Natural killer cell treated with Interleukin-12 subunit alpha and Interleukin-12 subunit beta and Interleukin-15 and Interleukin-18, amount 100 ng/mL, for 72 hours (primary cell): ENCODE measurements at places on chromosomes 7 and 10. TPM values are rescaled to one million over a fixed set of nuclear protein-coding genes. Genes with fewer than 3 reads are reported as not detected.

DNA sequence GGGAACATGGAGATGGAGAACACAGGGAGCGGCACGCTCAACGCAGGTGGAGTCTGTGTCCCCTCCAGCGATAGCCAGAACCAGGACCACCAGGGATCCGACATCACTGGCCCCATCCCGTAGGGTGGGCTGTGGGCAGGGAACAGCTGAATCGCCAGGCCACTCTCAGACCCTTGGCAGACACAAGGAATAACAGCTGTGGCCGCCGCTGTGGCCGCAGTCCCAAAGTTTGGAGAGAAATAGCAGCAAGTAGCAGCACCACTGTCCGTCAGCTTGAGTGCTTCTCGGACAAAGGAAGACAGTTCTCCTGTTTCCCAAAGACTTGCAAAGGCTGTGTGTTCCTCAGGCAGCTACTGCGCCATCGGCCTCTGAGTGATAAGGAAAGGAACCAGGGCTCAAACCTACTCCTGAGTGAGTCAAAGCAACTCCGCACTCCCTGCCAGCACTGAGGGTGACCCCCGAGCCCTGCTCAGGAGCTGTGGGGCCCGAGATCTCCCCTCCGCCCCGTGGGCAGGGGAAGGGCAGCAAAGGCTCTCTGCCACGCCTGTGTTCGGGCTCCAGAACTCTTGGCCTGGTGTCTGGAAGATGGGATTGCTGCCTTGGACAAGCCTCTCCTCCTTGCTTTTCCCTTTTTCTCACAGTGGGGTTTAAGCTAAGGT, 82.3 kb upstream of the FAM20C start:
- no peak overlapping the region for H3K27ac ChIP-seq
- peaks cover 64% of the 10 kb centered on the region for H3K27me3 ChIP-seq
- H3K4me1 ChIP-seq: no peaks in the 10 kb centered on the region
- H3K4me3 ChIP-seq: no peak overlapping the region

GRCh38 chr10:102633287-102633686, 11.0 kb upstream of the TRIM8 start:
- no peak for DNase-seq
- peaks cover 29% of the 10 kb centered on the region for H3K4me1 ChIP-seq

OGDHL gene
- total RNA-seq: not detected

DNA sequence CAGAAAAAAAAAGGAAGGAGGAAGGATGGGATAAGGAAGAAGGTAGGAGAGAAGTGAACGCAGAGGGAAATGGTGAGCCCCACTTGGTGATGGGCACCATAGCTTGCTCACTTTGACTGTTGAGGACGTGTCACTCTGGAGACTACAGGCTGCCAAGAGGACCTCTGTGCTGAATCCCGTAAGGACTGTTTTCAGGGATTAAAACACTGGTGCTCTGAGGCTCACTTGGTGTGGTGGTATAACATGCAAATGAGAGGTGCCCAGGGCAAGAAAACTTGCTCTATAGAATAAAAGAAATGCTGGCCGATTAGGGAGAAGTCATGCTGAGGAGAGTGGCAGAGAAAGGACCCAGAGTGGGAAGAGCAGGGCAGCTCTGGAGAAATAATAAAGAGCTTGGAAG, 5.3 kb upstream of the IL2RA start:
- H3K27me3 ChIP-seq: no peaks in the 10 kb centered on the region
- H3K36me3 ChIP-seq: peaks cover 13% of the 10 kb centered on the region
- H3K27ac ChIP-seq: peak overlapping the region; percentile 97
- peak overlapping the region; percentile 83 for H3K4me3 ChIP-seq

- peaks cover 34% of the 10 kb centered on the region for H3K4me1 ChIP-seq
- H3K27ac ChIP-seq: peak overlapping the region; percentile 56
- H3K36me3 ChIP-seq: peaks cover 12% of the 10 kb centered on the region
- H3K27me3 ChIP-seq: peaks cover 21% of the 10 kb centered on the region
- H3K4me3 ChIP-seq: no peak overlapping the region
- DNase-seq: no peak
Measured at GRCh38 chr7:22589641-22590201, 89.7 kb upstream of the STEAP1B start.

- H3K27me3 ChIP-seq: no peaks in the 10 kb centered on the region
- H3K4me3 ChIP-seq: no peak overlapping the region
- no peaks in the 10 kb centered on the region for H3K4me1 ChIP-seq
Measured at GRCh38 chr10:87630171-87630570, 29.5 kb upstream of the PAPSS2 start.

GRCh38 chr7:157139810-157140510, 1.2 kb downstream of the UBE3C start:
- H3K27ac ChIP-seq: peak overlapping the region; percentile 75
- H3K27me3 ChIP-seq: no peaks in the 10 kb centered on the region
- DNase-seq: no peak
- H3K4me3 ChIP-seq: peak overlapping the region; percentile 90

DNA sequence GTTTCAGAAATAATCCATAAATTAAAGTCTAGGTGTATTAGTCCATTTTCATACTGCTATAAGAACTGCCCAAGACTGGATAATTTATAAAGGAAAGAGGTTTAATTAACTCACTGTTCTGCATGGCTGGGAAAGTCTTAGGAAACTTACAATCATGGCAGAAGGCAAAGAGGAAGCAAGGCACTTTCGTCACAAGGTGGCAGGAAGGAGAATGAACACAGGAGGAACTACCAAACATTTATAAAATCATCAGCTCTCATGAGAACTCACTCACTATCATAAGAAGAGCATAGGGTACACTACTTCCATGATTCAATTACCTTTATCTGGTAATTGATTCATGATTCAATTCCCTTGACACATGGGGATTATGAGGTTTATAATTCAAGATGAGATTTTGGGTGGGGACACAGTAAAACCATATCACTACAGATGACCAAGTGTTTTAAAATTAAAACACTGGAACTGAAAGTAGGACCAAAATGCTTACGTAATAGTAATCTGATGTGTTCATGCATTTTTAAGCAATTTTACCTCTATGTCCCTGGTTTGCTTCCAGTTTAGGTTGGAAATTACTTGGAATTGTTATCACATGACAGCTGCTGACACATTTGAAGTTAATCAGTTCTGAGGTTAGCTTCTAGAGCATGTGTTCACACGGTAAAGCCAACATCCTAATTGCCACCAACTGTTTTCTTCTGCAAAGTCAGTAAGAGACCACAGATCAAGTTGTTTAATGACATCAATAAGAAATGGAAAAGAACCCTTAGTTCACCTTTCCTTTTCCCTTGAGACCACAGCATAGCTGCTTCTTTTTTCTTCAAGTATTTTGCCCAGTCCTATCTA, 48.4 kb upstream of the SEMA3C start:
- no peak overlapping the region for H3K27ac ChIP-seq
- no peak for DNase-seq
- no peaks in the 10 kb centered on the region for H3K27me3 ChIP-seq
- H3K36me3 ChIP-seq: no peaks in the 10 kb centered on the region
- no peak overlapping the region for H3K4me3 ChIP-seq

- H3K4me1 ChIP-seq: no peaks in the 10 kb centered on the region
- no peaks in the 10 kb centered on the region for H3K36me3 ChIP-seq
- H3K27ac ChIP-seq: no peak within 1 kb of the TSS
- no peak for DNase-seq
- H3K27me3 ChIP-seq: peaks cover 40% of the 10 kb centered on the region
- no peak within 1 kb of the TSS for H3K4me3 ChIP-seq
Measured at GRCh38 chr10:80289451-80290287, at the start of gene MAT1A. Gene MAT1A, minus strand, starts transcription at chr10:80289658. Its CDS starts 235 bp downstream, at chr10:80289423.

DNA sequence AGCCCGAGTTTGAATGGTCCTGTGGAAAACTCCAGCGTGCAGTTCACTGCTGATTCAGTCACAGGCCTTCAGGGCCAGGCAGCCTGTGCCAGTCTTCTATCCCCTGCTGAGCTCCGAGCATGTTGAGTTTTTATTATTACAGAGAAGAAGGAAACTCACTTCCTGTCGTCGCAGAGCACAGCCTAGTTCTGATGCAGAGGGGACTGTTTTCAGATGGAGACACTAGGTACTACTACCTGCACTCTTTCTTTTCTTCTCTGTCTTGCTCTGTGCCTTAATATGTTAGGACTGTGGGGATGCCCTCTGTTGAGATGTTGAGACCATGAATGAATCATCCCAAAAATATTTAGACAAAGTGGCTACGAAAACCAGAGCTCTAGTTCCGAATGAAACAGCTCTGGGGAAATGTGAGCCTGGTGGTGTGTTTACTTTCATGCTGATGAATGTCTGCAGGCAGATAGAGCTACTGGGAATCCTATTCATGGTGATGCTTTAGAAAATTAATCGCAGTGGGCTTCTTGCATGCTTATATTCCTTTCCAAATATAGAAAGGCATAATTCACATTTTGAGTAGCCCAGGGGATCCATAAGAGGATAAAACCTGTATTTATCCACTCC, 29.6 kb downstream of the CASP7 start:
- peaks cover 36% of the 10 kb centered on the region for H3K4me1 ChIP-seq
- no peak overlapping the region for H3K27ac ChIP-seq
- no peak overlapping the region for H3K4me3 ChIP-seq

- no peak overlapping the region for H3K27ac ChIP-seq
- H3K36me3 ChIP-seq: no peaks in the 10 kb centered on the region
- no peak for DNase-seq
- H3K4me1 ChIP-seq: no peaks in the 10 kb centered on the region
Measured at GRCh38 chr10:93437086-93437945, 44.8 kb downstream of the MYOF start.

HECW1 gene
- not detected for total RNA-seq

DNA sequence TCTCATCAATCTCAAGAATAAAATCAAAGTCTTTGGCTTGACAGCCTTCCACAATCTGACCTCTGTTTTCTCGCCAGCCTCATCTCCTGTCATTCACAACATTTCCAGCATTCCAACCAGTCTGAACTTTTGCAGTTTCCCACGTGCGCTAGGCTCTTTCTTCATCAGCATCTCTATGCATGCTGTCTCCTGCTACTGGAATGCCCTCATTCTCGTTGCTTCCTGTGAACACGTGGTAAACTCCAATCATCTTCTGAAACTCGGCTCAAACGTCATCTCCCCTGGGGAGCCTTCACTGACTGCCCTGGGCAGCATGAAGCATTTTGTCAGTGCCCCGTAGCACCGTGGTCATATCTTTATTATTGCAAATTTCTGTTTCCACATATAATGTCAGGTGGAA, 12.2 kb upstream of the RSBN1L start:
- peaks cover 26% of the 10 kb centered on the region for H3K4me1 ChIP-seq
- no peak overlapping the region for H3K4me3 ChIP-seq
- no peaks in the 10 kb centered on the region for H3K27me3 ChIP-seq
- H3K27ac ChIP-seq: no peak overlapping the region
- DNase-seq: no peak

OR6B1 gene
- total RNA-seq: not detected

DNA sequence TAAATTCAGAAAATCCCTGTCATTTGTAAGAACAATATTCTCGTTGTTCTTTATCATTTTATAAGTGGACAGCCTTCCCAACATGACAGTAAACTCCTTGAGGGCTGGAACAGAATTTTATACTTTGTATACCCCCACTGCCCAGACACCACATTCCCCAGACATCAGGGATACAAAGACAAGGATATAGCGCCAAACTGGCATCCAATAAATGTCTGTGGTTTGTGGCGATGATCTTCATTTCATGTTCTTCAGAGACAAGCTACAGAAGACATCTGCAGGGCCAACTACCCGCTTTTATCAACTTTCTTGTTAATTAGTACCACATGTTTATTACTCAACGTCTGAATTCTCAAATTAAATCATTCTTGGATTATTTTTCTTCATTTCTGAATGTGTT, 155.9 kb downstream of the ATE1 start:
- no peak overlapping the region for H3K27ac ChIP-seq
- H3K36me3 ChIP-seq: peaks cover 7% of the 10 kb centered on the region
- no peak overlapping the region for H3K4me3 ChIP-seq
- DNase-seq: no peak

- H3K27me3 ChIP-seq: no peaks in the 10 kb centered on the region
- H3K4me1 ChIP-seq: no peaks in the 10 kb centered on the region
- H3K36me3 ChIP-seq: no peaks in the 10 kb centered on the region
- no peak for DNase-seq
- H3K27ac ChIP-seq: no peak overlapping the region
Measured at GRCh38 chr7:81811956-81812865, 42.4 kb upstream of the HGF start.

GRCh38 chr10:79492839-79493238, 19.5 kb upstream of the EIF5AL1 start:
- no peaks in the 10 kb centered on the region for H3K4me1 ChIP-seq
- no peak overlapping the region for H3K27ac ChIP-seq
- H3K27me3 ChIP-seq: peaks cover 10% of the 10 kb centered on the region
- DNase-seq: no peak
- no peaks in the 10 kb centered on the region for H3K36me3 ChIP-seq

DNA sequence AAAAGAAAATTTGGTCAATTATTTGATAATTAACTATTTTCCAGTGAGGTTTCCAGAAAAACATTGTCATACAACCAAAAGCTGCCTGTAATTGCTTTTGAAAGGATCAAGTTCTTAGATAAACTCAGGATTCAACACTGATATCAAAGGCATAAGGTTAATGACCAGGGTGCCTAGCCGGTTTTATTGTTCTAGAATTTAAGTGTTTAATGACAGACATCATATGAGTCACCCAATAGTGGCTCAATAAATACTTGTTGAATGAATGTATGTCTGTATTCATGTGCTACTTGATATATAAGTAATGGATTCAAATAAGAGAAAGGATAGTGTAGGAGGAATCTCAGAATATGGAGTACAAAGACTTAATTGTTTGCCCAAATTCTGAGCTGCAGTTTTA, 196.1 kb upstream of the LRGUK start:
- peaks cover 3% of the 10 kb centered on the region for H3K4me1 ChIP-seq
- H3K27me3 ChIP-seq: no peaks in the 10 kb centered on the region
- H3K36me3 ChIP-seq: no peaks in the 10 kb centered on the region
- DNase-seq: no peak
- H3K27ac ChIP-seq: no peak overlapping the region

UCMA gene
- not detected for total RNA-seq

DNA sequence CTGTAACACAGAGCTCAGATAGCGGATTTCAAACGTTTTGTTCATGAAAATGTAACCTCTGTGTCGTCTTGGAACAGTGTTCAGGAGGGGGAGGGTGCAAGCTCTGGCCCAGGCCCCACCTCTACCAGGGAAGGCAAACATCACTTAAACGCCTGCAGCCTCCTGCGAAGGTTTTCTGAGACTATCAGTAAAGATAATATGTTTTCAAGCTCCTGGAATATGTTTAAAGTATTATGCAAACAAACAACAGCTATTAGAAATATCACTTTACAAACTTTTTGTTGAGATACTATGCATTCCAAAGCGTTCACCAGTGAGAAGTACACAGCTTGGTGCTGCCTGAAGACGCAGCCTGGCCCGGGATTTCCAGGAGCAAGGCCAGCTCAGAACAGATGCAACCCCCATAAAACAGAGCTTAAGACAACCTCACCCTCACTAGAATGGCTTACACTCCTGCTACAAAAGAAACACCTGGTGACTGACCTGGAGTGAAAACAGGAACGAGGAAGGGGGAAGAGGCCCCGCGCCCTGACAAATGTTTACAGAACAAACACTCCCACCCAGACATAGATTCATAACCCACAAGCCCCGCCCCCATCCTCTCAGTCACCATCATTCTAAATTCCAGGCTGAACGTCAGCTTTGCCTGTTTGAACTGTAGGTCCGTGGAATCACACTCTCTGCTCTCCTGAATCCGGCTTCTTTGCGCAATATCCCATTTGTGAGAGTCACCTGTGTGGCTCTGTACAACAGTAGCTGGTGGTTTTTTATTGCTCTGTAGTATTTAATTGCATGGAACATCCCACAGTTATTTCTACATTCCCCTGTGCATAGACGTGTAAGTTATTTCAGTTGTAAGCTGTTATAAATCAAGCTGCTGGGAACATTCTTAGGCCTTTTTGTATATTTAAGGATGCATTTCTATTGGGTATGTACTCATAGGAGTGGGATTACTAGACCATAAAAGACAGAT, 155.0 kb downstream of the PTPRN2 start:
- no peaks in the 10 kb centered on the region for H3K36me3 ChIP-seq
- peaks cover 13% of the 10 kb centered on the region for H3K27me3 ChIP-seq
- no peak overlapping the region for H3K27ac ChIP-seq
- no peaks in the 10 kb centered on the region for H3K4me1 ChIP-seq
